ENCODE measurements at places on chromosomes 4 and X. TPM values are rescaled to one million over a fixed set of nuclear protein-coding genes. Genes with fewer than 3 reads are reported as not detected.

SPANXN2 gene
- total RNA-seq: not detected

LRAT gene
- not detected for total RNA-seq

VAMP7 gene
- total RNA-seq: 38.2 TPM

FRMD7 gene
- not detected for total RNA-seq

LONRF3 gene
- 1.00 TPM for total RNA-seq
